Stimulated activated CD4-positive, alpha-beta T cell treated with anti-CD3 and anti-CD28 coated beads, Interleukin-15, amount 100 ng/mL, for 48 hours (primary cell): ENCODE measurements at places on chromosomes 11 and 22.
A peak's percentile ranks its signal among the peaks of the same experiment; 100 is the strongest.

- no peak for DNase-seq
These were observed 25.8 kb upstream of the SLC22A12 start for GRCh38 chr11:64564947-64565889.

DNA sequence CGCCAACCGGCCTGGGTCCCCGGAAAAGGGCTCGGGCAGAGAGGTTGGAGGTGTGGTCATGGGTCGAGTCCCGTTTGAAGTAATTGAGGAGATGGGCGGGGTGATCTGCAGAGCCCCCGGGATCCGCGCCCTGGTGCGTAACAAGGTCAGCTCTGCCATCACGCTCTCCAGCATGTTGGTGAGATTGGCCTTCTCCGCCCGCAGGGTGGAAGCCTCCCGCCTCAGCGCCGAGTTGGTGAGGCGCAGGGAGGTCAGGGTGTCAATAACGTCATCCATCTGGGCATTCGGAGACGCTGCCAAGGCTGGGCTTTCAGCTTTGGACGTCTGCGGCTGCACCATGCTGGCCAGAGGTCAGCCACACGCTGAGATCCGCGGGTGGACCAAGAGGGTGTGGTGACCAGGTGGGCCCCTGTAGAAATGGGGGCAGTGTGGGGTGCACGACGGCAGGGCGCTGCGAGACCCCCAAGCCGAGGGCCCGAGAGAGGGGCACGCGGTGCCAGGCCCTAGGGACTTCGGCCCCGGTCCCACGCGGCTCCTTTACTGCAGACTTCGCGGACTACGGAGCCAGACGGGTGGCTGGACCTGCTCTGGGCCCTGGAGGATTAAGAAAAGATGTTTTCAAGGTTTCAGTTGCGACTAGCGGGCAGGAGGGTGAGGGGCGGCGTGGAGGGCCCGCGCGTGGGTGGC is 672 bp downstream of the RTL6 start:
- no peak for DNase-seq

- no peak for DNase-seq
These were observed 627.3 kb downstream of the METTL15 start for GRCh38 chr11:28735511-28735910.

- peak; percentile 16 for DNase-seq
These were observed 23.3 kb upstream of the SERPIND1 start for GRCh38 chr22:20750461-20751184.

DNA sequence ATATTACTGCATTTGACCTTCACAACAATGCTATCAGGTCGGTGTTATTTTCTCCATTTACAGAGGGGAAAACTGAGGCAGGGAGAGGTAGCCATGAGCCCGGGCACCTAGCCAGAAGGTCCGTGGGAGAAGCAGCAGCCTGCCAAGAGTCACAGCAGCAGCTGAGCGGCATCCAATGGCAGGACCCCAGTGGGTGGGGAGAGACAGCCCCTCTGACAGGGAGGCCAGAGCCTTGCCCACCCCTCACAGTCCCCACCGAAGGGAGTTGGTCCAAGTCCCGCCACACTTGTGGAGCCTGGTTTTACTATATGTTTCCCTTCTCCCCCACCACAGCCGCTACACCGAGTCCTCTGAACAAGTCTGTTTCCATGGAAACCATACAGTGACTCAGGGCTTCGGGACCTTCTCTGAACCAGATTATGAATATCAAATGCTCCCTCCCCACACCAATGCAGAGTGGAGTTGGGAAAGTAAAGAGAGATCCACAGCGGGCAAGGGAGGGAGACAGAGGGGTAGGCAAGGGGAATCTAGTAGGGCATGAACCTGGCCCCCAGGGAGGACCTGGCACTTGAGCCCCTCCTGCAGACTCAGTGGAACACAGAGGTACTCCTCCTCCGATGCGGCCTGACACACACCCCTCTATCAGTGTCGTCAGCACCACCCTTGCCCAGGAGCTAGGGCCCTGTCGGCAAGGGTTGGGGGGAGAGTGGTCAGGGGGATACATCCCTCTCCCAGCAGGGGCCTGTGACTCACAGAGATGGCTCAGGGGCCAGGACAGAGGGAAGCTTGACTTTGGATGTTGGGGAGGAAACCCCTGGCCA is 2.5 kb downstream of the CHST1 start:
- peak; percentile 22 for DNase-seq

GRCh38 chr22:49155039-49155769 is 672.5 kb downstream of the BRD1 start:
- no peak for DNase-seq

DNA sequence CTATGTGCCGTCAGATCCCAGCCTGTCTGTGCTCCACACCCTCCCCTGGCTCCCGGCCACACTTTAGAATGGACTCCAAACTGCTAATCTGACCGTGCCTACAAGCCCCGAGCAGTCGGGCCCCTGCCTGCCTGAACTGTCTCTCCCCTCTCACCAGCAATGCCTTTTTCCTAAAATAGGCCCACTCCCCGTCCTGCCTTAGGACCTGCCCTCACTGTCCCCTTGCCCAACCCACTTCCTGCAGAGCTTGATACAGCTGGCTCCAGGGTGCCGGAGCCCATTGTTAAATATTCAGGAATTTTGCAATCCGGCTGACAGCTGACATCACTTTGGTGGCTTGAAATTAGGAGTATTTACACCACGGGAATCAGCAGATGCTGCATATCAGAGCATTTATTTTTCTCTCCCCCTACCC is 21.4 kb downstream of the MN1 start:
- no peak for DNase-seq

GRCh38 chr22:24806663-24807001 is 621 bp downstream of the SGSM1 start:
- DNase-seq, result no peak

DNA sequence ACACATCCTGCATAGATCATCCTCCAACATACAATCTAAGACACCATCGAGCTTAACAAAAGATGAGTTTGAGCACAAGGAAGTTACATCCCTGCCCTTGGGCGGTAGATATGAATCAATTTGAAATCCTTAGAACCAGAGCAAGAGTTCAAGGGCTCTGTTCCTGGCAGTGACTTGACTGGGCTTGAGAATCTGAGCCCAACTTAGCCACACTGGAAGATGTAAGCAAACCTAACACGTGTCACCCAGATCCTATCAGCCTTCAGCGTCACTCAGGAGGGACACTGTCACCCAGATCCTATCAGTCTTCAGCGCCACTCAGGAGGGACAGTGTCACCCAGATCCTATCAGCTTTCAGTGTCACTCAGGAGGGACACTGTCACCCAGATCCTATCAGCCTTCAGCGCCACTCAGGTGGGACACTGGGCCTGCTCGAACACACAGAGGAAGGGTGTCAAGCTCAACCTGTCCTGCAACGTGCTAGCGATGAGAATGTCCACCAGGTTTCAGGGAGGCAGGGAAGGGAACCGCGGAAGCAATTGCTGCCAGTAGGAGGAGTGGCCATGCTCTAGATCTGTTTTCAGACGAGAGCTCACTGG is 32.8 kb upstream of the CTSD start:
- no peak for DNase-seq

- no peak for DNase-seq
These were observed 9.5 kb downstream of the FOLR3 start for GRCh38 chr11:72144807-72145565.

- DNase-seq, result no peak
These were observed 1338.8 kb downstream of the BRD1 start for GRCh38 chr22:48488611-48489511.
